ENCODE measurements at places on chromosomes 16 and 17.

DNA sequence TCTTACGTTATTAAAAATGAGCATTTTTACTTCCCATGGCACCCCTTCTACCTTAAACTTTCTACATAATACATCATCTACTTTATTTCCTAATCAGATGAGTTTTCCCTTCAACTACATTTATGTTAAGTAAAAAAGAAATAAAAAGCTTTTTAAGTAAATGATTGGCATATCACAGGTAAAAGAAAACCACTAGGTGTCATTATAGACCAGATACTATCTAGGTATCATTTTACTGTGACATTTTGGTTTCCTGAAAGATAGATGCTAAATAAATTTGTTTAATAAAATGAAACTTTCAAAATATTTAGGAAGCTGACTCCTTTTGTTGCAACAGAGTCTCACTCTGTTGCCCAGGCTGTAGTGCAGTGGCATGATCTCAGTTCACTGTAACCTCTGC lies 3.8 kb upstream of the CMTM1 start:
- no peak for DNase-seq

DNA sequence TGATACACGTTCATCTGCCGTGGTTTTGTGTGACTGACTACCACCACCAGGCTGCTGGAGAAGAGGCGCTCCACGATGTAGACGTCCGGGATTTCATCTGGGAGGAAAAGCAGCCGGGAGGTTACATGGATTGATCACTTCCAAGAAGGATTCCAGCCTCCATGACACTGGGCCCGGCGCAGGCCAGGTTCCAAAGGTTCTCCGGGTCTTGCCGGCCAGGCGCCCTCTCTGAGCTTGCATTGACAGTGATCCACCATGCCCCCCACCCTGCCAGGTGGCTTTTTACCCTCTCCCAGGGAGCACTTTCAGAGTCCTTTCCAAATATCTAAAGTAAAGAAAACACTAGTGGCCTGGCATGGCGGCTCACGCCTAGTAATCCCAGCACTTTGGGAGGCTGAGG lies 6.5 kb downstream of the WIPI1 start:
- DNase-seq, result no peak

GRCh38 chr17:44637066-44637465 lies 19.2 kb upstream of the MEIOC start:
- no peak for DNase-seq

GRCh38 chr17:79459003-79459655 lies 151.7 kb downstream of the RBFOX3 start:
- DNase-seq, result no peak

DNA sequence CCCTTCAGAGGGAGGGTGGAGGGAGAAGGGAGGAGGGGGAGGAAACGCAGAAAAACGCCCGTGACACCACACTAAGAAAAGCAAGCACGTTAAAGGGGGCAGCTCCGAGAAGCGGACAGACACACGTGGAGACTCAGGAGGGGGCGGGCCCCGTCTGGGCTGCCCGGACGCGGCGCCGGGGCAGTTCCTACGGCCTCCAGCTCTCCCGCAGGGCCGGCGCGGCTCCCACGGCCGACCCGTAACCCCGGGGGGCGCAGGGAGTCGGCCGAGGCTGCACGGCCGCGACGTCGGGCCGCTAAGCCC lies 362 bp downstream of the KLHDC4 start:
- peak; percentile 63 for DNase-seq

DNA sequence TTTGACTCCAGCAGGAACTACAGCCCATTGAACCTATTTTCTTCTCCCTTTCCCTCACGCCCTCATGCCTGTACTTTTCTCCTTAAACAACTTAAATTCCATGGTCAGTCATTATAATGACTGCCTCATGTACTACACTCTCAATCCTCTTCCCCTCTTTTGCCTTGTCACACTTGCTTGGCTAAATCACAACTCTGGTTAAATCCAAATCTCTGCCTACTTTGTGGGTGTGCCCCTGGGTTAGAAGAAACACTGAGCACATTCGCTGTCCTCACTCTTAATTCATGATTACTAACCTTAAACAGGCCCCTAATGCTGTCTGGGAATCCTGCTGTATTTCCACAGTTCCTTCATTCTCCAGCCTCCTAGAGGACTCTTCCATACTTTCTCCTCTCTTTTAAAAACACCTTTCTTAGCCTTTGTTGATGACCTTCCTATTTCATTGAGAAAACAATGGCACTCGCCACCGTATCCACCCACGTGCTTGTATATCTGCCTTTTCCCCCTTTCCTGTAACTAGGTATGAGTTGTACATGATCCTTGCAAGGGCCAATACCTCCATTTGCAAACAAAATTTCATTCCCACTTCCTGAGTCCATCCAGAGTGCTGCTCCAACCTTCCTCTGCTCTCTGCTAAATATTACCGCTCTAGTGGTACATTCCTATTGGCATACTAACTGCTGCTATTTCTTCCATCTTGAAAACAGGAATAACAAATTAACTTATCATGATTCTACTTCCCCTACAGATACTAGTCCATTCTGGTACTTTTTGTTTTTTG lies 28.9 kb downstream of the ZNRF1 start:
- no peak for DNase-seq

DNA sequence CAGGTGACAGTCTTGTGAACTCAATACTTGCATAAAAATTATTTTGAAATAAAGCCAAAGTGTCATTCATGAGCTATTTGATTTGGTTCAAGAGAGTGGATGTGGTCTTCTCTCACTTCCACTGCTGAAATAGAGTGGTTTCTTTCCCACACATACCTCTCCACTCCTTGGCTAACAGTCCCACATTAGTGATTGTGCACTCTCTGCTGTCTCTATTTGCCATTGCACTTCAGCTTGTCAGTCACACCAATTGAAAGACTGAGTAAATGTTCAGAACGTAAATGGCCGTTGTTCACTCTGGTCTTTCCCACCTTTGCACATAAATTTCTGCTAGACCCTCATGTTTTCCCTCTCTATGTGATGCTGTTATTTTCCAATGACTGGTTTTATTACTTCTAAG lies 197.5 kb downstream of the FTO start:
- DNase-seq, result no peak

DNA sequence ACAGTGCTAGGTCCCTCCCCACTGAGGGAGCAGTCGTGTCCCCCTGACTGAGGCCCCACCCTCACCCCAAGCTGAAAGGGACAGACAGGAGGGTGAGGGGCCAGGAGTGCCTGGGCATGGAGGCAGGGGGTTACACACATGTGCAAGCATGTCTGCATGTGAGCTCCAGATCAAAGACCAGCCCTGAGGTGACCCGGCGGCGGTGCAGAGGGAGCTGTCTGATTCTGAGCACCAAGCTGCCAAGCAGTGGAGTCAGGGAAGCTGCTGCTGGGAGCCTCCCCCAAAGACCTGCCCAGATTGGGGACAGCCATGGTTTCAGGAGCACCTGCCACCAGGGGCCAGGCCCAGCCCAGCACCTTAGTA lies 5.5 kb downstream of the DLX3 start:
- DNase-seq, result no peak

- no peak for DNase-seq
These were observed 118.5 kb downstream of the C16orf78 start for GRCh38 chr16:49491771-49492761.

DNA sequence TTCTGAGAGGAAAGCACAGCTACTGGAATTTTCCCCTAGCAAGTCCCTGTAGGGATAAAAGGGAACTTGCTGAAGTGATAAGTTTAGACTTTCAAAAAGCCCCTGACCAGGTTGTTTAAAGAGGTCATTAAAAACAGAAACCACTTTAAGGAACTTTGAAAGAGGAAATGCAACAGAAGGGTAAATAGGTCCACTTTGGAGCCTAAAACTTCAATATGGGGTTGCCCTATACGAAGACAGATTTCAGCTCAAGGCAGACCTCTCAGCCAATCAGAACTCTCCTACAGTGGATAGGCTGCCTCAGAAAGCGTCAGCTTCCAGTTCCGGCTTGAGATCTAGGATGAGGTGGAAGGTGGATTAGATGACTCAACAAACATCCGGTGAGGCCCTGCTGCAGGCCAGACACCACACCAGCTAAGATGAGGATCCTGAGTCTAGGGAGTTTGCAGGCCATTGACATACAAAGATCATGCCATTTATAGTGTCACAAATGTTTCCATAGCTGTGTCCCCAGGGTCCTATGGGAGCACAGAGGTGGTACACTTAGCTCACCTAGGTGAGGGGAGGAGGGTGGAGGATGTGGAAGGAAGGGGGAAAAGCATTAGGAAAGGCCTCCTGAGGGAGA lies 7.9 kb upstream of the MFSD6L start:
- peak; percentile 39 for DNase-seq

DNA sequence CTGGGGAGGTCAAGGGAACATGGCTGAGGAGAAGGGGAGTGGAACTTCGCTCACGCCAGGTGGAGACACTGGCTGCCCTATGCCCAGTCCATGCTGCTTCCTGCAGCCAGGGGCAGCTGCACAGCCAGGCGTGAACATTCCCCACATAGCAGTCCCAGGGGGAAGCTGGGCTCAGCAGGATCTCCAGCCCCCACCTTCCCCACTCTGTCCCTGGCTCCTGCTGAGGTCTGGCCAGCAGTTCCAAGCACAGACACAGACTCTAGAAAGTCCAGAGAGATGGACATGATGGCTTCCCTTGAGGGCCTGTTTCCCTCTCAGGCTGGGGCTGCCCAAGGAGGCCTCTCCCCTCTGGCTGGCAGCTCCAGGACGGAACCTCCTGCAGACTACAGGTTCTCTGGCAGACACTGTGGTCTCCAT lies 9.3 kb downstream of the JUP start:
- no peak for DNase-seq

DNA sequence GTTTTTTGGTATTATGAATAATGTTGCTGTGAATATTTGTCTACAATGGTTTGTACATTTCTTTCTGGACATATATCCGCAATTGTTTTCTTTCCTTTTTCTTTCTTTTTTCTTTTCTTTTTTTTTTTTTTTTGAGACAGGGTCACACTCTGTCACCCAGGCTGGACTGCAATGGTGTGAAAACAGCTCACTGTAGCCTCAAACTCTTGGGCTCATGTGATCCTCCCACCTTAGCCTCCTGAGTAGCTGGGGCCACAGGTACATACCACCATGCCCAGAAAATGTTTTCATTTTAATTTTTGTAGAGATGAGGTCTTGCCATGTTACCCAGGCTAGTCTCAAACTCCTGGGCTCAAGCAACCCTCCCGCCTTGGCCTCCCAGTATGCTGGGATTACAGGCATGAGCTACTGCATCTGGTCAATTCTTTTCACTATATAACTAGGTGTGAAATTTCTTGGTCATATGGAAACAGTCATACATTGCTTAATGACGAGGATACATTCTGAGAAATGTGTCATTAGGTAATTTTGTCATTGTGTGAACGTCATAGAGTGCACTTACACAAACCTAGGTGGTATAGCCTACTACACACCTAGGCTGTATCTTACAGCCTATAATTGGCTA lies 15.2 kb downstream of the IL21R start:
- no peak for DNase-seq

- DNase-seq, result peak; percentile 65
These were observed 11.1 kb downstream of the NLRC5 start for GRCh38 chr16:57000271-57001025.

GRCh38 chr16:87190288-87191230 lies 126.6 kb downstream of the C16orf95 start:
- DNase-seq, result no peak

DNA sequence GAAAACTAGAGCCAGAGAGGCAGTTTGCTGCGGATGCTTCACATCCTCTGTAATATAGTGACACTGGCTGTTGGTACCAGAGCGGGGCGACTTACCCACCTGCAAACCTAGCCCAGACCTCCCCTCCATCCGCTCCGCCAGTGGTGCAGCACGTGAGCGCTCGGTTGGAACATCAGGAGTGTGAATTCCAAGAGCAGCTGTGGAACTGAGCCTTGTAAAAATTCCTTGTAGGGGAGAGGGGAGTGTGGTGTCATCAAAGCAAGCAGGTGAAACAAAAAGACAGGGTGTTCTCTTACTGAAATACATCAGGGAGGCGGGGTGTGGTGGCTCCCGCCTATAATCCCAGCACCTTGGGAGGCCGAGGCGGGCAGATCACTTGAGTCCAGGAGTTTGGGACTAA lies 51.3 kb downstream of the CCDC42 start:
- no peak for DNase-seq

DNA sequence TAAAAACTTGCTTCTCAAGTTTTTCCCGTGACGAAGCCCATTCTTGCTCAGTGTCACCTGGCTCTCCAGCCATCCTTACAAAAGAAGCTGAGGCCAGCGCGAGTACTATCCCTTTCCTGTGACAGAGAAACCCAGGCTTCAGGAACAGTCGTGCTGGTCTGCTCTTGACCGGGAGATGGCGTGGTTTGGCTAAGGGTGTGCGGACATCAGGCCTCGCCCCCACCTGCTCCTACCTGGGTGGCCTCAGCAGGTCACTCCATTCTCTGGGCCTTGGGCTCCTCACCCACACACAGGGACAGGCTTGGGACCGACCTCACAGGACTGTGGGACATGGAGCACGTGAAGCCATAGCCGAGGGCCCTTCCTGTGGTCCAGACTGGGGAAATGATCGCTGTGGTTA lies 75.2 kb upstream of the CIBAR2 start:
- no peak for DNase-seq

DNA sequence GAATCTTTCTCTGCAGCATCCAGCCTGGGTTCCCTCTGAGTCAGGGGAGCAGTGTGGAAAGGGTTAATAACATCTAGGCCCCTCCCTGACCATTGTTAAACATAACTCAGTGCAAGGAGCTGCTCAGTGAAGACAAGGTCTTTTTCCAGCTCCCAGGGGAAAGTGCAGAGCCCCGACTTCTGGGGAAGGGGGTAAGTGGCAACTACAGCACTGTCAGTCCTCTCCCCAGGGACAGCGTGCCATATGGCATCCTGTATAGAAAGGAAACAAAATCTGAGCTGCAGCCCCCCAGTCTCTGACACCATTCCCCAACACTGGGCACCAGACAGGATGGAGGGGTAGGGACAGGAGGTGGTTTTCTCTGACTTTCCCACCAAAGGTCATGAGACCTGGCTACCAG lies 7.8 kb downstream of the MRPL27 start:
- no peak for DNase-seq

DNA sequence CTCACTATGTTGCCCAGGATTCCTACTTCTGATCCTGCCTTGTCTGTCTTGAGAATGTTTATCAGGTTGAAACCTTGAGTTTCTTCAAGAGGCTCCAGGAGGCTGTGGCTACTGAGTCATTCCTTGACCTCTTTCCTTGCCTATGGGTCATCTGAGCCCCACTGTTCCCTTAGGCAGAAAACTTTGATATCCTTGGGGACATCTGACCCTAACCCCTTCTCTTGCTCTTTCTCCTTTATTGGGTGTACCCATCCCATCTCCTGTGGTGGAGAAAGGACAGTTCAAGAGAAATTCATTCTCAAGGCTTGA lies 12.5 kb downstream of the ARL4D start:
- no peak for DNase-seq

All from activated CD4-positive, alpha-beta memory T cell treated with anti-CD3 and anti-CD28 coated beads, Interleukin-2, amount 10 ng/mL, durations not matched to agents 7 days and 5 days (primary cell).